ENCODE measurements at places on chromosomes 7 and 10. TPM values are rescaled to one million over a fixed set of nuclear protein-coding genes. Genes with fewer than 3 reads are reported as not detected.
A peak's percentile ranks its signal among the peaks of the same experiment; 100 is the strongest.

The NYAP1 gene
- total RNA-seq: 0.15 TPM

The RARRES2 gene
- 94.6 TPM for total RNA-seq

The MBL2 gene
- total RNA-seq: 9.2 TPM

The CTTNBP2 gene
- total RNA-seq: not detected

The TAS2R3 gene
- total RNA-seq: 0.55 TPM

The STAM gene
- 31.7 TPM for total RNA-seq

The MRC1 gene
- total RNA-seq: not detected

The LRRTM3 gene
- total RNA-seq: not detected

The ZNF853 gene
- total RNA-seq: 2.1 TPM

The SRGN gene
- total RNA-seq: not detected

The MMD2 gene
- total RNA-seq: not detected

- no peak for DNase-seq
- H3K27ac ChIP-seq: no peak within 1 kb of the TSS
- H3K36me3 ChIP-seq: no peaks in the 10 kb centered on the region
These were observed at the start of gene ADCK2 for GRCh38 chr7:140672382-140673062. TSS of gene ADCK2 (plus strand) at chr7:140672945. CDS start at chr7:140673331, 386 bp downstream.

- DNase-seq: no peak
- H3K36me3 ChIP-seq: peaks cover 68% of the 10 kb centered on the region
- H3K4me3 ChIP-seq: no peak overlapping the region
- H3K27me3 ChIP-seq: no peaks in the 10 kb centered on the region
- no peak overlapping the region for H3K27ac ChIP-seq
These were observed 59.1 kb downstream of the TASOR2 start for GRCh38 chr10:5743736-5744135.

DNA sequence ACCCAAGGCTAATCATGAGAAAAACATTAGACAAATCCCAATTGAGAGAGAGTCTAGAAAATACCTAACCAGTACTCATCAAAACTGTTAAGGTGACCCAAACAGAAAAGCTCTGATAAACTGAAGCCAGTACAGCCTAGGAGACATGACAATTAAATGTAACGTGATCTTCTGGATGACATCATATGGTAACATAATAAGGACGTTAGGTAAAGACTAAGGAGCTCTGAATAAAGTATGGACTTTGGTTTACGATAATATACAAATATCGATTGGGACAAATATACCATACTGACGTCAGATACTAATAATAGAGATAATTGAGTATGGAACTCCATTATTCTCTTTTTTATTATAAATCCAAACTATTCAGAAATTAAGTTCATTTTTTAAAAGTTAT is 561.1 kb upstream of the STEAP1 start:
- H3K27ac ChIP-seq: no peak overlapping the region
- H3K4me3 ChIP-seq: no peak overlapping the region
- H3K4me1 ChIP-seq: no peaks in the 10 kb centered on the region
- H3K36me3 ChIP-seq: no peaks in the 10 kb centered on the region
- no peak for DNase-seq
- H3K27me3 ChIP-seq: no peaks in the 10 kb centered on the region

DNA sequence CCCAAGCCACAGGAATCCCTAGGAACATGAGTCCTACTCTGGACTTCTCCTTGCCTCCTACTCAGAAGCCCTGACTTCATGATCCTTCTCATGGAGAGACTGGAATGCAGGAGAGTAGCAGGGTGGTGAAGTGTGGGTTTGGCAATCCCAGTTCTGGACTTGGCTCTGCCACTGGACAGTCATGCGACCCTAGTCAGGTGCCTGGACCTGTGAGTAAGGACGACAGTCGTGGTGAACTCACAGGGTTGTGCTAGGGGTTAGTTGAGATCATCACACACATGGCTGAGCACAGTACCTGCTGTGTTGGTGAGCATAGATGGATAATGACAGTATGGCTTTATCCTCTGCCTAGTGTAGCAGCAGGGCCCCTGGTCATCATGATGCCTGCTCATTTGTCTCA is 117.9 kb downstream of the LRRC18 start:
- DNase-seq: no peak
- peaks cover 4% of the 10 kb centered on the region for H3K27me3 ChIP-seq
- H3K27ac ChIP-seq: no peak overlapping the region
- no peaks in the 10 kb centered on the region for H3K4me1 ChIP-seq
- no peaks in the 10 kb centered on the region for H3K36me3 ChIP-seq

DNA sequence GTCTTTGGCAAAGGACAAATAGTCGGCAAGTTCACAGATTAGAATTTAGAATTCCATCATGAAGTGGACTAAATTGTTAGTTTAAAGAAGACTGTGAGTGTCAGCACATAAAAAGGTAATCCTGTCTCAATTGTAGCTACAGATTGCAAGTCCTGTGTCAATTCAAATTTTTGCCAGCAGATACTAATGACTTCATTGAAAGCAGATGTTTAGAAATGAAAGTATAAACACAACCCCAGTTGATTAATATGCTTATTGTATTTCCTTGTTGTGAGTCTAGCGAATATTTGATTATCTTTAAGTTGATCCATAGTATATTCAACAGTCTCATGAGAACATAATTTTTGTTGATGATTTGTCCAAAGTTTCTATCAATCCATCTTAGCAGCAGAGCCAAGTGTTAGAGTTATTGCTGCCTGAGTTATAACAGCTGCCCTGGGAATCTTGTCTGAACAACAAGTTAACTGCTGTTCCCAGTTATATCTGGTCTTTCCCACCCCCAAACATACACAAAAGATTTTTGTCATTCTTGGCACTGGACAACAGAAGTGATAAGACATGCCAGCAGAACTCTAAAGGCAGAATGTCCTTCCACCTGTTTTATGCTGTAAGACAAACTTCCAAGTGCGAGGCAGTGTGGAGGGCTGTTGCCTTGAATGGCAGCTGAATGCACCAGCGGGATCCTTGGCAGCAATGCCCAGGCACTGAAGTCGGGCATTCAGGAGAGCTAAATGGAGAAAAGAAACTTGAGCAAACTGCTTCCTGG is 21.3 kb upstream of the HERPUD2 start:
- no peak for DNase-seq
- no peak overlapping the region for H3K4me3 ChIP-seq
- no peak overlapping the region for H3K27ac ChIP-seq
- peaks cover 43% of the 10 kb centered on the region for H3K4me1 ChIP-seq

DNA sequence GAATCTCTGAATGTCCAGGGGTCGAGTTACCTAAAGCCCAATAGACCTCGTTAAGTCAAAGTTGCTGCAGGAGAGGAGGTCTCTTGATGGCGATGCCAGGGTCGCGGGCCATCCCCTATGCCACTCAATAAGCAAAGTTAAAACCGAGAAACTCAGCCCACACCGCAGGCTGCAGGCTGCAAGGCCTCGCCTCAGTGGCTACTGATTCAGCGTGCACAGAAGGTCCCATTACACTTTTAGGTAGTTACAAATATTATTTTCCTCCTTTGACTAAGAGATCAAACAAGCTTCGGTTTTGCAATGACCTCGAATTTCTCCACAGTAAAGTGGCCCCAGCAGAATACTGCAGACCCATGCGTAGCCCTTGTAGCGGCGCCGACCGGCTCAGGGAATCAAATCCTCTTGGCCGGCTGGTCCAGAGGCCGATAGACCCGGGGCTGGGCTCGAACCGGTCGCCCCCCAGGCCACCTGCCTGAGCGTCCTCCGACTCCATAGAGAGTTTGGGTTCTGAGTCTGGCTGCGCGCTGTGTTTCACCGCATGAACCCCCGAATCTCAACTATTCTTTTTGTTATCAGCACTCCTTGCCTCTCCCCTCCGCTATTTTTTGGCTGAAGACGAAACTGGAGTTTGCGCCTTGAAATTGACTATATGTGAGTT is 2.3 kb downstream of the C1QL3 start:
- DNase-seq: no peak
- 0 out of 2 replicates have a peak, but pooled peaks cover 1% of the 10 kb centered on the region for H3K27me3 ChIP-seq
- H3K27ac ChIP-seq: no peak overlapping the region
- no peaks in the 10 kb centered on the region for H3K36me3 ChIP-seq

GRCh38 chr10:70493660-70494234 is 15.2 kb downstream of the PALD1 start:
- H3K4me3 ChIP-seq: no peak overlapping the region
- H3K36me3 ChIP-seq: no peaks in the 10 kb centered on the region
- no peaks in the 10 kb centered on the region for H3K4me1 ChIP-seq
- no peak for DNase-seq

DNA sequence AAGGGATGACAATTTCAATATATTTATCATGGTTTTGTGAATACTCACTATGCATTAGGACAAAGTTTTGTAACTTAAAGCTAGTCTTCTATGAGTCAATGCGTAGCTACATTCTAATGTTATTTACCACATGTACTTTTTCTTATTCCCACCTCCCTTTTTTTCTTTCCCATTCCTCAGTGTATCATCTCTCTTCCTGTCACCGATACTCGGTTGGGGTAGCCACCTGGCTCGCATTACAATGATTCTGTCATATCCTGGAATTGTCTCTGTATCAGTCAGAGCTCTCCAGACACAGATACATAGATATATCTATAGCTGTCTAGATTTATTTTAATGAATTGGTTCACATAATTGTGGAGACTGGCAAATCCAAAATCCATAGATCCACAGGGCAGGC is 9.8 kb upstream of the RALA start:
- no peak for DNase-seq
- H3K27ac ChIP-seq: no peak overlapping the region
- no peak overlapping the region for H3K4me3 ChIP-seq

GRCh38 chr10:36236931-36237330 is 594.8 kb upstream of the FZD8 start:
- H3K27me3 ChIP-seq: no peaks in the 10 kb centered on the region
- no peaks in the 10 kb centered on the region for H3K4me1 ChIP-seq
- H3K4me3 ChIP-seq: no peak overlapping the region
- H3K36me3 ChIP-seq: no peaks in the 10 kb centered on the region
- H3K27ac ChIP-seq: no peak overlapping the region

- H3K27me3 ChIP-seq: no peaks in the 10 kb centered on the region
These were observed 113.8 kb downstream of the CDK6 start for GRCh38 chr7:92722541-92722940.

GRCh38 chr10:102009801-102010425 is 46.1 kb downstream of the ARMH3 start:
- no peak overlapping the region for H3K27ac ChIP-seq
- DNase-seq: peak; percentile 85
- H3K4me1 ChIP-seq: peaks cover 5% of the 10 kb centered on the region
- H3K36me3 ChIP-seq: peaks cover 3% of the 10 kb centered on the region

DNA sequence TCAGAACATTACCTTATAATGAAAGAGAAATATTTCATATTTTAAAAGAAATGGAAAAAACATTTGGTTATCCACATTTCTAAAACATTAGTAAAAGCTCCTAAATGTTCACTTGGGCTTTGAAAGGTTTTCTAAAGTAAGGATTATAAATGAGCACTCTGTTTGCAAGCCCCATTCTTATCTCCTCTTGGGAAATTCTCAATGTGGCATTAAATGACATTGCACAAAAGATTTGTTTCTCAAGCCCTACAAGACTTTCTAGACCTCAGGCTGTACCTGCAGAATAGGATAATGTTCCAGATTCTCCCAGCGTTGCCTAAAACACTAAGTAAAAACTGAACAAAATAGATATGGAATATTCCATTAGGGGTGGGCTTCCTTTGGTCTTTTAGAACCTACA is 658.0 kb upstream of the FOXK1 start:
- 0 out of 2 replicates have a peak, but pooled peaks cover 16% of the 10 kb centered on the region for H3K4me1 ChIP-seq
- H3K36me3 ChIP-seq: no peaks in the 10 kb centered on the region
- no peak overlapping the region for H3K27ac ChIP-seq
- H3K4me3 ChIP-seq: no peak overlapping the region
- no peaks in the 10 kb centered on the region for H3K27me3 ChIP-seq

DNA sequence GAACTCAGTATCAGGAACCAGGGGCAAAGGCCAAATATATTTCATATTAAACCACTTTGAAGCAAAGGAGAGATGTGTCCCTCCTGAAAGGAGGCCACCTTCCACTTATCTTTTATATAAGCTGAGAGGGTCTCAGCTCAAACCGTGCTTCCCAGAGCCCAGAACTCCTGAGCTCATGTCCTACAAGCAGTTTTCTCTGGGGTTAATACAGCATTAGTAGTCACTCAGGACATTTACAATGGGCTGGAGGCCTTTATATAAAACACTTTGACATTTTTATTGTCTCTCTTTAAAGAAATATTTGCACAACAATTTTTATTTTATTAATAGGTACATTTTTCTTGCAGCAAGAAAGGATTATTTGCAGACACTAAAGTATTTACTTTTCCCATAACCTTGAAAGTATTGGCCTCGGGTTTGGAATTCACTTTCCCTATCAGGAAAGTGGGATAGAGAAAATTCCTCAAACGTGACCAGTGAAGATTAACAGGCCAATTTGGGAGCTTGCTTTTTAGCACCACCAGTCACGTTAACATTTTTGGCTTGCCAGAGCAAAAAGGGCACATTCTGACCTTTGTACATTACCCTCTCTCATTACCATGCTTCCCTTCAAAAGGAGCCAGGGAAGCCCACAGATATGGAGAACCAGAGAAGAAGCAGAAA is 464.9 kb upstream of the NRP1 start:
- peak; percentile 92 for DNase-seq
- no peak overlapping the region for H3K4me3 ChIP-seq
- no peaks in the 10 kb centered on the region for H3K27me3 ChIP-seq
- peak overlapping the region; percentile 70 for H3K27ac ChIP-seq
- peaks cover 52% of the 10 kb centered on the region for H3K4me1 ChIP-seq

DNA sequence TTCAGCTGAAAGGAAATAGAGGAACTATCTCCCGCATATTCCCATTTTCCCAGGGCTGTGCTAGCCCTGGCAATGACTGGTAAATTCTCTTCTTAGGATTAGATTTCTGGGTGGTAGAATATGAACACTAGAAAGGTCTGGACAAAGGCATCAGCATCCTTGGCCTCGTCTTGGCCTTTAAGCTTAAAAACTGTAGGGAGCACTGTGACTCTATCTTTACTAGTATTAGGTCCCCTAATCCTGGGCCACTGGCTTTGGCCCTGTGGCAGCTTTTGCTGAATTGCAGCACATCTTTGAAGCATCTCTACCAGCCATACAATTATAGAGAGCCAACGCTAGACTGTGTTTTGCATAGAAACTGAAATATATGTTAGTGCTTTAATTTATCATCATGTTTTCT is 41.5 kb upstream of the EBLN1 start:
- peaks cover 14% of the 10 kb centered on the region for H3K27me3 ChIP-seq
- no peak for DNase-seq
- no peaks in the 10 kb centered on the region for H3K36me3 ChIP-seq
- H3K4me3 ChIP-seq: no peak overlapping the region
- no peaks in the 10 kb centered on the region for H3K4me1 ChIP-seq

- peaks cover 7% of the 10 kb centered on the region for H3K27me3 ChIP-seq
- no peak overlapping the region for H3K27ac ChIP-seq
- H3K4me3 ChIP-seq: no peak overlapping the region
- no peak for DNase-seq
- no peaks in the 10 kb centered on the region for H3K4me1 ChIP-seq
These were observed 33.0 kb downstream of the CAMK2B start for GRCh38 chr7:44292420-44292817.

DNA sequence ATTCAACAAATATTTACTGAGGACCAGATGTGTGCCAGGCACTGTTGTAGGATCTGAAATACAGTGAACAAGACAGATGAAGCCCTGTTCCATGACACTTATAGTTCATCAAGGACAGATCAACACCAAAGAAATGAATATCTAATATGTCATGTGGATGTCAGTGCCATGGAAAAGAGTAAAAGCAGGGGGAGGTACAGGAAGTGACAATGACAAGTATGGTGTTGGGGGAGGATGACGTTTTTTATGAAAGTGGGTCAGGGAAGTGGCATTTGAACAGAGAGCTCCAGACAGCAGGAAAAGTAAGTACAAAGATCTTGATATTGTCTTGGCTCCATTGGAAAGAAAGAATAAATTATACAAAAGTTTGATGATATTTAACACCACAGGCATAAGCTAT is 7.0 kb upstream of the SFMBT2 start:
- H3K27ac ChIP-seq: no peak overlapping the region
- H3K36me3 ChIP-seq: no peaks in the 10 kb centered on the region
- DNase-seq: no peak
- H3K4me3 ChIP-seq: no peak overlapping the region
- 0 out of 2 replicates have a peak, but pooled peaks cover 1% of the 10 kb centered on the region for H3K27me3 ChIP-seq
- H3K4me1 ChIP-seq: no peaks in the 10 kb centered on the region

Data from HepG2 (cell line).